ENCODE measurements at places on chromosomes 5 and 9. TPM values are rescaled to one million over a fixed set of nuclear protein-coding genes. Genes with fewer than 3 reads are reported as not detected.

- no peak for DNase-seq
Measured at GRCh38 chr9:80701061-80701460, 988.3 kb downstream of the TLE1 start.

NFIB gene
- 110 TPM for total RNA-seq

- no peak for DNase-seq
Measured at GRCh38 chr9:131709771-131710431, 30.0 kb downstream of the RAPGEF1 start.

FAXDC2 gene
- total RNA-seq: 26.1 TPM

PRUNE2 gene
- 1.4 TPM for total RNA-seq

All from left ventricle myocardium superior (tissue), 1 donor.